Adrenal gland (tissue), 19 donors: ENCODE measurements at places on chromosomes 3 and 15. TPM values are rescaled to one million over a fixed set of nuclear protein-coding genes. Genes with fewer than 3 reads are reported as not detected.

Gene TMOD3
- total RNA-seq = 42.1 TPM

Gene SMAD6
- 17.7 TPM for total RNA-seq

Gene TGM5
- total RNA-seq = not detected

Gene ROPN1B
- total RNA-seq = not detected

Gene LRTM1
- total RNA-seq = not detected

Gene DZIP1L
- 4.0 TPM for total RNA-seq

Gene SCN11A
- total RNA-seq = 0.50 TPM

Gene PLSCR2
- 0.41 TPM for total RNA-seq
